ENCODE measurements at places on chromosomes 3 and 15.

GRCh38 chr15:75348562-75349350, 1.9 kb downstream of the NEIL1 start:
- DNase-seq, result no peak

GRCh38 chr15:71547011-71547410, 263.3 kb upstream of the NR2E3 start:
- DNase-seq, result peak; percentile 46

DNA sequence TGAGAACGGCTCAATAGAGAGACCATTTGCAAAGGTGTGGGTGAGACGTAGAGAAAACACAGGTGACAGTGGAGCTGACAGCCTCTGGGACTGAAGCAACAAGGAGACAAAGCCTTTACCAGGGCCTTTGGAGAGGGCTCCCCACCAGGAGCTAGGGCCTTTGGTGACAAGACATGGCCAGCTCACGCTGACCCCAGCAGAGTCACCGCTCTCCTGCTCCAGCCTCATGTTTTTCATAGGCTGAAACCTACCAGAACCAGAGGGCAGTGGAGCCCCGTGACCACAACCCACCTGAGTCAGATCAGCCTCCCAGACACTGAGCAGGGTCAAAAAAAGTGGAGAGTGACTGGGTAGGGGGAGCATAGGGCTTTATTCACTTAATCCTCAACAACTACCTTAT, 214.7 kb downstream of the SHQ1 start:
- DNase-seq, result no peak

DNA sequence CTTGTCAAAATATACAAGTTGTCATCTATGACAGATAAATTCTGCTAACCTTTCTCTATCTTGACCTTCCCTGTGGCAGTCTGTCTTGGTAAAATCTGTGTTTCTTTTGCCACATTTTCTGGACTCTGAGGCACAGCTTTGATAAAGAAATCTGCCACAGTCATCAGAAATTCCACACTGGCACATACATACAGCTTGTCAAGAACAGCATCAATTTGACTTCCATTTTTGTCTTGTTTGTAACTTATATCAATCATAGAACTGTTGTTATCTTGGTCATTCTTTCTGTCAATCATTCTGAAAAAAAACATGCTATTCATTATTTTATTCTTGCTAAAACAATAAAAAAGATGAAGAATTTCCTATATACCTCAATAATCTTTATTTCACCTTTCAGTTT, 130.8 kb downstream of the VPS13C start:
- no peak for DNase-seq

- DNase-seq, result no peak
Observed at GRCh38 chr3:24264748-24265158, 229.9 kb downstream of the THRB start.

GRCh38 chr3:37198996-37199395, 24.6 kb upstream of the LRRFIP2 start:
- DNase-seq, result no peak

- DNase-seq, result no peak
Observed at GRCh38 chr3:71453822-71454511, 129.6 kb downstream of the FOXP1 start.

- no peak for DNase-seq
Observed at GRCh38 chr3:55160241-55160983, 232.6 kb upstream of the LRTM1 start.

- no peak for DNase-seq
Observed at GRCh38 chr15:53434174-53434678, 325.2 kb downstream of the WDR72 start.

- DNase-seq, result no peak
Observed at GRCh38 chr3:187242435-187242834, 45.1 kb downstream of the RTP1 start.

DNA sequence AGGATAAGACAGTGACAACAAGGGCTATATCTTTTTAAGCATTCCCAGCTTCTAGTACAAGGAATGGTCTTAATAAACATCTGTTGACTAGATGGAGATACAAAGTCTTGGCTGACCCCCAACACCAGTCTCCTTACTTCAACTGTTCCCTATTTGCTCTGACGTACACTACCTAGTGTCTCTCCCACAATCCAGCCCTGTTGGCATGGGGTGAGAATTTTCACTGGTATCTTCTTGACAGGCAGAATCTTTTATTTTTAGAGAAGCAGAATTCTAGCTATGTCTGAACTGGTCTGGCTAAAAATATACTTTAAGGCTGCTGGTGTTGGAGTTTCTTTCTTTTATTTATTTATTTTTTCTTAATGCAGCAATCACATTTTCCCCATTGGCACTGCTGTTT, 82.0 kb downstream of the ETFA start:
- DNase-seq, result no peak

GRCh38 chr3:158571969-158572765, 1.2 kb downstream of the MLF1 start:
- no peak for DNase-seq

- DNase-seq, result no peak
Observed at GRCh38 chr15:69859866-69860265, 237.9 kb downstream of the TLE3 start.

DNA sequence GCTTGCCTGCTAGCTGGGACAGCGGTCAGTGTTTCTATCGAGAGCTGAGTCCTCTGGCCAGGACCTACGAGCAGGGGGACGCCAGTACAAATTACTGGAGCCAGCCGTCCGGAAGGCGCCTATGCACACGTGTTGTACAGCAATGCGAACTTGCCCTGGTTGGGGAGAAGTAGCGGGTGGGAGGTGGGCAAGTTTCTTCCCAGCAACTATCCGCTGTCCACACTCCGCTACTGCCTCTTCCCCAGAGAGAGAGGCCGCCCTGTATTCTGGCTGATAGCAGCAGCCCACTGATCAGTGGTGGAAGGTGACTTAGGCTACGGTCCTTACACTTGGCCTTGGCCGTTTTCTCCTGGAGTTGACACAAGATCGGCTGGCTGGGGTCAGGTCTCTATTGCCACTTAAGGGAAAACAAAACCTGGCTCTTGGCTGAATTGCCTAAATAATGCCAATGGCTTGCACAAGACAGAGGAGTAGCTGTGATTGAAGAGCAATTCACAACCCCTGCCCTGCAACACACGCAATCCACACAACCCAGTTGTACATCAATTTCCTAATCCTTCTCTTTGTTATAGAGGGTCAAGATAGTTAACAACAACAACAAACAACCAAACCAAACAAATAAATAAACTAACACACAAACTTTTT, 12.8 kb upstream of the SHC4 start:
- no peak for DNase-seq

- DNase-seq, result peak; percentile 22
Observed at GRCh38 chr3:69579306-69580041, 159.8 kb upstream of the MITF start.

GRCh38 chr3:126781406-126781805, 77.4 kb downstream of the CHCHD6 start:
- peak; percentile 12 for DNase-seq

GRCh38 chr3:32817558-32818228, at the start of gene TRIM71:
Gene TRIM71, plus strand, starts transcription at chr3:32817997. Its CDS starts 84 bp downstream, at chr3:32818081.
- no peak for DNase-seq

Data from muscle of arm (tissue), 14 donors.